Skin of body (tissue), 3 donors: ENCODE measurements at places on chromosomes 11 and 22.

GRCh38 chr11:73205661-73206343 lies 12.3 kb upstream of the P2RY2 start:
- DNase-seq: no peak

- DNase-seq: no peak
Measured at GRCh38 chr11:66216911-66217310, 51.5 kb upstream of the RAB1B start.

DNA sequence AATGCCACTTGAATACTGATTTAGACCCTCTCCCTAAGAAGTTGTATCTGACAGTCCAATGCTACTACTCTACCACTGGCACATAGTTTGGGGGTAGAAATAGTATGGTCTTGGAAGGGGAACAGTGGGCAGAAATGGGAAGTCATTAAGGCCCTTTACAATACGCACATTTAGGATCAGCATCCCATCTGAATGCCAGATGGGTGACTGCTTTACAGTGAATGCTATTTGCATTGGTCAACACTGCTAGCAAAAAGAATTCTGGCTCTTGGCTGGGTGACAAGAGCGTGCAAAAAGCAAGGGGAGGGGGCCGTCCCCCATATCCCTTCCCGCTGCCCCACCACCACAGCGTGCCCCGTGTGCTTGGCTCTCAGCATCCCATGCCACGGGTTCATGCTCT lies 104.7 kb upstream of the BID start:
- peak; percentile 49 for DNase-seq

DNA sequence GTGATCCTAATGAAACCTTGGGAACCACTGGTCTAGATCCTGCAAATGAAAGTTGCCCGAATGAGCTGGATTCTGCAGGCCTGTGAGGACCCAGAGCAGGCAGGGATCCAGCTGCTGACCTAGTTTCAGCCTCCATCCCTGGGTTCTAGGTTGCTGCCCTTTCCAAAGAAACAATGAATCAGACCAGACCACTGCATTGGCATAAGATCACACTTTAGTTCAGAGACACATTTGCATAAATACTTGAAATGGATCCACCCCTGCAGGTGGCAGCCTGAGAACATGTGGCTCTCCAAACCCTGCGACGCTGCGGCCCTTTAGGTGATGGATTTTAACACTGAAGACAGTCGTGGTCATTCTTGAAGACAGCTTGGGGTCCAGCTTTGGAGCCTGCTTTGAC lies 23.7 kb downstream of the ADAMTS8 start:
- DNase-seq: no peak

DNA sequence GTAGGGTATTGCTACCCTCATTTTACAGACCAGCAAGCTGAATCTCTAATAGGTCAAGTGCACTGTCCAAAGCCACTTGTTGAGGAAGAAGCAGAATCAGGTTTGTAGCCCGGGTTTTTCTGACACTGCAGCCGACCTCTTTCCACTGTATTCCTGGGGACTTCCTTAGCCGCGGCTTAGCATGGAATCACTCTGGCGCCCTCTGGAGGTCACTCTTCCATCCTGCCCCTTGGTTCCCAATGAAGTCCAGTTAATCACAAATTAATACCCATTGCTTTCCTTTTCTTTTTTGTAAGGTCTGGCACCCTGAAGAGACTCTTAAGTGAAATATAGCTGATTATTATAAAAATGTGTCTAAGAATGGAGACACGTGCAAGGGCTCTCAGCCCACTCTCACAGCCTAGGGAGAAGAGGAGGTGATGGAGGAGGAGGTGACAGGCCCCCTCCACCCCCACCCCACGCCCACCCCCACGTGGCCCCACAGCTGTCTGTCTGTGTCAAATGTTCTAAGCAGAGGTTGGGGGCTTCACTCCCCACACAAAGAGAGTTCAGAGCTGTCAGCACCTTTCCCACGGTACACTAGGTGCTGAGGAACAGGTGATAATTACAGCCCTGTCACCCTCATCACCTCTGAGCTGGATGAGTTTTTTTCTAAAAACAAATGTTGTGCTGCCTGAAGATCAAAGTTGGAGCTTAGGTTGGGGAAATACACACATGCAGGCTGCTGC lies 57.7 kb upstream of the DRD2 start:
- DNase-seq: peak; percentile 60

GRCh38 chr11:61012737-61013215 lies 41.3 kb downstream of the CD6 start:
- DNase-seq: no peak

DNA sequence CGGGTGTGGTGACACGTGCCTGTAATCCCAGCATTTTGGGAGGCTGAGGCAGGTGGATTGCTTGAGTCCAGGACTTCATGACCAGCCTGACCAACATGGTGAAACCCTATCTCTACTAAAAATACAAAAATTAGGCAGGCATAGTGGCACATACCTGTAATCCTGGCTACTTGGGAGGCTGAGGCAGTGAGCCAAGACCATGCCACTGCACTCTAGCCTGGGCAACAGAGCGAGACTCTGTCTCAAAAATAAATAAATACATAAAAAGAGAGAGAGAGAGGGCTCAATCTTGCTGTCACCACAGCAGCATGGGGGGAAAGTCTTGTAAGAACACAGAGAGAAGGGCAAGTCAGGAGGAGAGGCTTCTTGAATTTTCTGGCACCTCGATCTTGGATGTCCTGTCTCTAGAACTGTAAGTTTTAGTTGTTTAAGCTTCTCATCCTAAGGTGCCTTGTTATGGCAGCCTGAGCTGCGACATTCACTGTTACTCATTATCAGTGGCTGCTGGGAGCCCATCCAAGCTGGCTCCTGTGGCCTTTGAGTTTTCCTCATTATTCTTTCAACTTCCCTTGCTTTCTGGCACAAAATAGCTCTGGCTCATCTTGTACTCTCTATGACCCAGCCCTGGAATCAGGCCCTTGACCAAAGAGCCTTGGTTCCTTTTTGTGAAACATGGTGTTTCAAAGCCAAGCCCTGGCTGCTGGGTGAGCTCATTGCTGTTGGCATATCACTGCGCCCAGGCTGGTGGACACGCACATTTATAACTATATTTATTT lies 8.0 kb upstream of the PSMC3 start:
- no peak for DNase-seq

DNA sequence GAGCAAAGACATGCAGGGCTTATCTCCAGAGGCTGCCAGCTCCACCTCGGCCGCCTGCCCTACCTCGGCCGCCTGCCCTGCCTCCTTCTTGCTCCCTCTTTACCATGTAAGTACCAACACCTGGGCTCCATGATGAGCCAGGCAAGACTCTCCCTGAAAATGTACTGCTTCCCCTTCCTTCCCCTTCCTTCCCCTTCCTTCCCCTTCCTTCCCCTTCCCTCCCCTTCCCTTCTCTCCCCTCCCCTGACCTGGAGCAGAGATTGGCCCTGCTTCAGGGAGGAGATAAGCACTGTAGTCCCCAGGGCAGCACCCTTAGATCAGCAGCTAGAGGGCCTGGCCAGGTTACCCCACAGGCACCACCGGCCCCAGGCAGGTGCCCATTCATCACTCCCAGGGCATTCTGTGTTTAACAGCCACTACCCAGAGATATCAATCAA lies 25.4 kb upstream of the ADORA2A start:
- DNase-seq: no peak

DNA sequence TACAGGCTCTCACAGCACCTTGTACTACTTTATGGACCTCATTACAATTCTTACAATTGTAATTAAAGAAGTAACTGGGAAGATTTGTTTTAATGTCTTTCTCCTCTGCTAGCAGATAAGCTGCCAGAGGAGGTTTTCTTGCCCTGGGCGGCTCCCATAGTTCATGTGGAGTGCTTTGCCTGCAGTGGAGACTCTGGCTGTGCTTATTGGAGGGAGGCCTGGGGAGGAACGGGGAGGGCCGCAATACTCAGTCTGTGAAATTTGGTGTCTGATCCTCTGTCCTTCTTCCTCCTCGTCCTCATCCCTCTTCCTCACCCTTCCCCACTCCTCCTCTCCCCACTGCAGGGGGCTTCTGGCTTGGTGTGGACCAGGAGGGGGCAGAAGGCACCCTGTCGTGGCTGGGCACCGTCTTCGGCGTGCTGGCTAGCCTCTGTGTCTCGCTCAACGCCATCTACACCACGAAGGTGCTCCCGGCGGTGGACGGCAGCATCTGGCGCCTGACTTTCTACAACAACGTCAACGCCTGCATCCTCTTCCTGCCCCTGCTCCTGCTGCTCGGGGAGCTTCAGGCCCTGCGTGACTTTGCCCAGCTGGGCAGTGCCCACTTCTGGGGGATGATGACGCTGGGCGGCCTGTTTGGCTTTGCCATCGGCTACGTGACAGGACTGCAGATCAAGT lies 5.6 kb downstream of the SLC35C1 start:
- no peak for DNase-seq

GRCh38 chr11:119316016-119316728 lies 758 bp downstream of the MCAM start:
- DNase-seq: no peak

- DNase-seq: no peak
Measured at GRCh38 chr11:488992-489391, 18.1 kb downstream of the RNH1 start.

GRCh38 chr11:2310786-2311352 lies 9.1 kb downstream of the TSPAN32 start:
- DNase-seq: no peak

DNA sequence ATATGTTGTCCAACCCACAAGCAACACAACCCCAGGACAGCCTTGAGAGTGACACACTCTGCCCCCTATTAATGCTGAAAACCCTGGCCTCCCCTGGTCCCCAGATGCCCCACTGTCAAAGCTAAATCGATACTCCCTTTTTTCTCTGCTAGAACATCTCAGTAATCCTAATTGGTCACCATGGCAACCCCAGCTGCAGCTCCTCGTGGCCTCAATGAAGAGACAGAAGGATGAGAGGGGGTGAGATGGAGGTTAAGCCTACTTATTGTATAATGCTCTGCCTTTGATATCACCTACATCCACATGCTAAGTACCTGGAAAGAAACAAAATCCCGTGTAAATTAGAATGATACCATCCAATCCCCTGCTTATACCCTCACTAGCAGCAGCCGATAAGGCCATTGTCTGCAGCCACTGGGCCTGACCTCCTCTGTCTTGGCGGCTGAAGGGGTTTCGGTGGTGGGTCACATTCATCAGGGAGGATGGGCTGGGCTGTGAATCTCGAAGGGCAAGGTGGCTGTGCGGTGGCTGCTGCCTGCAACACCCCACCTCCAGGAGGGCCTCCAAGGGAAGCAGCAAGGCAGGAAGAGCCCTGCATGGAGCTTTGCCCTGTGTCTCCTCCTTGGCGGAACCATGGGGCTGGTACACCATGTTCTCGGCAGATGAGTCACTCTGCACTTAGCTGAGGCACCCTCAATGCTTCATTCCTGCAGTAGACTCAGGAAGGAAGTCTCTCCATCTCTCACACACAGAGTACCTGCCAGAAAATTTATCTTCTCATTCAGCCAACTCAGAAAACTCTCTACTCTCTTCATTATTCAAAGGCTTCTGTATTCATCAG lies 399.5 kb downstream of the BUD13 start:
- no peak for DNase-seq

- no peak for DNase-seq
Measured at GRCh38 chr11:114149689-114150407, 90.3 kb downstream of the ZBTB16 start.

DNA sequence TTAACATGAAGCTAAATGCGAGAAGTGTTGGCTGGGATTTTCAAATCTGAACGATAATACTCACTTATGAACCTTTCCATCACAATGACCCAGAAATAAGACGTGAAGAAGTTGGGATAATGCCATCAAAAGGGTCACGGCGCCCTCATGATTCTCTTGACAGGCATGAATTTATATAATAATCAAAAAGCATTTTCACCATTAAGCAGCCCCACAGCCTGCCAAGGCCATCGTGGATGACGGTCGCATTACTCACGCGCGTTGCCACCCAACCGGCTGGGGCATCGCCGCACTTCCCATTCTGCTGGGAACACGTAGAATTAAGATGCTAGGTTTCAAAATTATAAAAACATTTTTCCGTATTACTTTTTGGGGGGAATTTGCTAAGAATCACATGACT lies 18.9 kb upstream of the GAL start:
- no peak for DNase-seq

- DNase-seq: no peak
Measured at GRCh38 chr11:106697058-106697457, 321.2 kb downstream of the GUCY1A2 start.

DNA sequence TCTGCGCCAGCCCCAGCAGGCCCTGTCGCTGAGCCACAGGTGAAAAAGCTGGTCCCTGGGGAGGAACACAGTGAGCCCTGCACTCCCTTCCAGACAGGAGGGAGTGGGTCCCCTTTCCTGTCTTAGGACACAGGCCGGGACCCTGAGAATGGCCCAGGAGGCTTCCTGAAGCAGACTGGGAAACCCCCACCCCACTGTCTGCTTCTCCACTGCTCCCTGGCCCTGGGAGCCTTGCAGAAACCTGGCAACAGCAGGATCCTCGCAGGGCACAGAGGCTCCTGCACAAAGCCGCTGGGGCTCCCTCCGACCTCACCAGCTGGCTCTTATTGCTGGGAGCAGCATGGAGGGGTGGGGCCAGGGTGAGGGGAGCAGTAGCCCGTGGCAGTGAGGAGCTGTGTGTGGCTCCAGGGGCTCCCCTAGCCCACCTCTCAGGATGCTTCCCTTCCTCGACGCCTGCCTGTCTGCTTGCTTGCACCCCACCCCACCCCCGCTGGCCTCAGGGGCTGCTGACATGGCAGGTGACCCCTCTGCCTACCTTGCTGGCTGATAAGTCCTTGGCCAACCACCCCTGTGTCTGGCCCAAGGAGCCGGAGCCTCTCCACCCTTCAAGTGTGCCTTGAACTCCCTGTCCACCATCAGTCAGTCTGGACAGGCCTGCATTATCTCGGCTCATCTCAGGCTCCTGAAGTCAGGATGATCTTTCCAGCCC lies 72.1 kb upstream of the KCNQ1OT1 start:
- no peak for DNase-seq

GRCh38 chr11:55357560-55358184 lies 10.1 kb upstream of the OR4A15 start:
- DNase-seq: no peak

GRCh38 chr22:22761606-22761962 lies 117.2 kb downstream of the GGTLC2 start:
- no peak for DNase-seq

DNA sequence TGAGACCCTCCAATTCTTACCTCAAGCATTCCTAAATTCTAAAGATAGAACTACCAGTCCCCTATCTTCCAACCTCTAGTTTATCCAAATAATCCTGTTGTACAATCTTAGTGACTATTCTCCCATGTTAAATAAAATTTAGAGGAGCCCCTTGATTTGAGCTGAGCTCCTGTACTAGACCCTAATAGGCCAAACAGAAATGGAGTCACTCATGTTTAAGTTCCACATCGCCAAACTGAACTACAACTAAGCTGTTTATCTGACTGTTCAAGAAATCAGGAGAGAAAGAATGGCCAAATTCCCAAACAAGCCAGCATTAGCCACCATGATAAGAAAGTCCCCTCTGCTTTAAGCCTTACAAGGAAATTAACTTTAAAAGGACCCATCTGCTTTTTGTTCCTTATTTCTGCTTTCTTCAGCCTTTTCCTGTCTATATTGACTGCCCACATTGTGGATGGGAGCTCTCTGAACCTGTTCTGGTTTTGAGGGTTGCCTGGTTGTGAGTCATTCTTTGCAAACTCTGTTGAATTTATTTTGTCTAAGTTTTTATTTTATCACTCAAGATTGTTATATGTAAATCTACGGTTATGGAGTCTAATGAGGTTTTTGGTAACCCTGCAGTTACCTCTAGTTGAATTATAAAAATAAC lies 90.4 kb downstream of the TTC28 start:
- DNase-seq: no peak
